A549 treated with GW870086 at 1 μM for 4 hours (cell line): ENCODE measurements at places on chromosomes 6 and 20. TPM values are rescaled to one million over a fixed set of nuclear protein-coding genes. Genes with fewer than 3 reads are reported as not detected.

COL21A1 gene
- 0.51 to 2.4 TPM (median 0.76 TPM) in 5 replicates for total RNA-seq

OR11A1 gene
- total RNA-seq, result not detected in 5 replicates

AVP gene
- not detected in 5 replicates for total RNA-seq

NKAIN4 gene
- 5.2 to 8.2 TPM (median 6.0 TPM) in 5 replicates for total RNA-seq

GATA5 gene
- total RNA-seq, result 0.37 to 0.88 TPM (median 0.64 TPM) in 5 replicates

TRIM15 gene
- total RNA-seq, result not detected in 5 replicates

CLIC5 gene
- 0.10 TPM in 1 of 5 replicates, not detected in the others for total RNA-seq

BPIFA1 gene
- not detected in 5 replicates for total RNA-seq

PDYN gene
- total RNA-seq, result not detected in 5 replicates

BPI gene
- not detected in 5 replicates for total RNA-seq

PTPRT gene
- not detected in 5 replicates for total RNA-seq

CCNC gene
- 27.0 to 35.6 TPM (median 31.1 TPM) in 5 replicates for total RNA-seq
